ENCODE measurements at places on chromosomes 5 and 9.

- no peak for DNase-seq
Measured at GRCh38 chr5:72283358-72283757, 36.7 kb downstream of the MRPS27 start.

DNA sequence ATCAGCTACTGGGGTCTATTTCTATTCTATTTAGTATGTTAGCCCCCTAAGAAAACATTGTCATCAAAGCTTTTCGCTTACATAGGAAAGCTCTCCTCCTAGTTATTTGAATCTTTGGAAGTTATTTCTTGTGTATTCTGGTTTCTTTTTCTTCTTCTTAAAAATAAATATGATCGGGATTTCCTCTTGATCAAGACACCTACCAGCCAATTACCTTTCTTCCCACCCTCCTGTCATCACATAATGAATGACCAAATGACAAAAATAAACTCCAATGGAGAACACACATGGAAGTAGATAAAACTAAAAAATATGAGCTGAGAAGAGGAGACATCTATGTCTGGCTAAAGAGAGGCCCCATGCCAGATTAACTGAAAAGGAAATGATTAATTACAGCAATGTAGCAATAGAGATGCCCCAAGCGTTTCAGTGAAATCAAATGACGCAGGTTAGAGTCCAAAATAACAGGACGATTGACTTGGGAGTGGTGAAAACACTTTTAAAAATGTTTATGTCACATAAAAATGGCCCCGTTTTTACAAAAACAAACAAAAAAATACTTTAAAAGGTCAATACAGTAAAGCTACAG lies 59.5 kb upstream of the PCSK1 start:
- no peak for DNase-seq

DNA sequence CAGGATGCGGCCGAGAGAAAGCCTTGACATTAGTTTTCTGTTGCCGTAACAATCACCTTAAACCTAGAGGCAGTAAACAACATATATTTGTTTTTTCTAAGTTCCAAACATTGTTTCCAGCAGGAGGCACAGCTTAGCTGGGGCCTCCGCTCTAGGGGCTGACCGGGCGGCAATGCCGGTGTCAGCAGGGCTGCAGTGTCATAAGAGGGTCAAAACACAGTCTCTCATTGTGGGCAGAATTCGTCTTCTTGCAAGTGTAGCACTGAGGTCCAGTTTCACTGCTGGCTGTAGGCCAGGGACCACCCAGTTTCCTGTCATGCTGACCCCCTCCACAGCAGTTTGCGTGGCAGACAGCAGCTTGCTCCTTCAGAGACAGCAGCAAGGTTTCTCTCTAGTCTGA lies 186.2 kb downstream of the PJA2 start:
- no peak for DNase-seq

- DNase-seq: no peak
Measured at GRCh38 chr9:73200694-73201452, 49.2 kb downstream of the ANXA1 start.

- DNase-seq: no peak
Measured at GRCh38 chr5:165321912-165322311, 1816.5 kb downstream of the MAT2B start.

DNA sequence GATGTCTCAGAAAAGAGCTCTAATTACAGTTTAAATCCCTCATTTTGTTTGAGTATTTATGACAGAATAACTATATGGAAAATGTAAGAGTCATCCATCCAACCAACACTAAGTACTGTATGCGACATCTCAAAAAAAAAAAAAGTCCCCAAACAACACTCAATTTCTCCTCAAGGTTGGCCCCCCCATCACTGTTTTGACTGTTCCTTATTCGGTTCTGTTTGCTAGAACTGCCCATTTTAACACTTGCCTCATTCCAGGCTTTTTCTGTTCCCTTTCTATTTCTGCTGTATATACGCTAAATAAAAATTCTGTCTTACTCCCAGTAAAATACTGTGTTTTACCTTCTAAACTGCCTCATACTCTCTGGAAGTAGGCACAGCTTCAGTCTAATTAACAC lies 25.2 kb downstream of the GLDC start:
- DNase-seq: no peak

DNA sequence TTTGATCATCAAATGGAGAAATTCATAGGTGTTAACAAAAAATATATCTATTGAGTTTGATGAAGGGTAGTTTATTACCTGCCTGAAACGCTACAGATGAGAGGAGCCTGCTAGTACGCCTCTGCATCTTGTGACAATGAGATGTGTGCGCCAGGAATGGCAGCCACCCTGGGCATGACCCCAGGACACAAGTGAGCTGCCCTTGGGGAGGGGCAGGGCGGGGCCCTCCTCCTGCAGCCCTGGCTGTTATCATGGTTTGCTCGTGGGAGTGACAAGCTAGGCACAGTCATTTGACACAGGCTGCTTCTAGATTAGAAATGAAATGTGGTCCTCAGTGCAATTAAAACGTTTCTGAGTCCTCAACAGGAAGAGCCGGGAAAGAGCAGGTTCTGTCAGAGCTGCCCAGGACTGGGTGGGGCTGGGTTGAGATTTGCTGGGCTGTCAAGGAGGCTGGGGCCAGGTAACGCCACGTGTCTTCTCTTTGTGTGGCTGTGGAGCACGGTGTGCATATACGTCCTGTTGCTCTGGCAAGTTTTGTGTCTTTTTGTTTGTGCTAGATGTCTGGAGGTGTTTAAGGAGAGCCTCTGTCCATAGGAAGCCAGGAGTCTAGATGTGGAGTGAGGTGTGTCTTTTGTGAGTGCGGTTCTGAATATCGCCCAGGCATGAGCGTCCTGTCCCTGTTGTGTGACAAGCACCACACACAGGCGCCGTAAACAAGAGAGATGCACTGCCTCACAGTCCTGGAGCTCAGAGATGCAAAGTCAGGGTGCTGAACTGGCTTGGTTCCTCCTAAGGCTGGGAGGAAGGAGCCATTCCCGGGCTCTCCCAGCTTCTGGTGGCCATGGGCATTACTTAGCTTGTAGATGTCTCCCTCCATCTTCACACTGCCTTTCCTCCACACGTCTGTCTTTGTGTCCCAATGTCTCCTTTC lies 129.0 kb upstream of the IRX4 start:
- no peak for DNase-seq

- no peak for DNase-seq
Measured at GRCh38 chr5:120544043-120544442, 79.9 kb downstream of the PRR16 start.

DNA sequence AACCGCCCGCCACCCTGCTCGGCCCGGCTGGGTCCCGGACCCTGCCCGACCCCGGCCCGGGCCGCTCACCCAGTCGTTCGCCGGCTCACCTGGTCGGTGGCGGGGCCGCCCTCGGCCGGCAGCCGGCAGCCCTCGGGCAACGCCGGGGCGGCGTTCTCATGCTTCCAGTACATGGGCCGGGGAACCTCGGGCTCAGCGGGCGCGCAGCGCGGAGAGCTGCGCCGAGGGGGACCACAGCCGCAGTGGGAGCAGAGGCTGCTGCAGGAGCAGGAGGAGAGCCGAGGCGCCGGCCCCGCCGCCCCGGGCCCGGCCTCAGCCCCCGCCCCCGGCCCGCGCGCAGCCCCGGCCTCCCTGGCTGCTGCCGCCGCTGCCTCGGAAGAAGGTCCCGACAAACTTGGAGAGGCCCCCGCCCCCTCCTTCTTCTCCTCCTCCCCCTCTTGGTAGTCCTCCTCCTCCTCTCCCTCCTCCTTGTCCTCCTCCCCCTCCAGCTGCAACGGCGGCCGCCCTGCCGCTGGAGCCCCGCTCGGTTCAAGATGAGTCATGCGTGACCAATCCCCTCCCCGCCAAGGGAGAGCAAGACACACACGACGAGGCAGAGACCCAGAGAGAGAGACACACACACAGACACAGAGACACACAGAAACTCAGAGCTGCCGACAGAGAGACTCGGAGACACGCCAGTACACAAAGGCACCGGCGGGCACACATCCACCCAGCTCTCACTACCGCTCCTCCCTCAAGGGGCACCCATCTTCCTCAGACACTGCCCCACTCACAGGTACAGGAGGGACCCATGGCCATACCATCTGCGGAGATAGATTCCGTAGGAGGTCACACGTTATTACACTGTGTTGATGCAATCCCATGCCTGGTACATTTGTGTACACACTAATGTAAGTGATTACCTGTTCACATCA lies at the start of gene LHX6:
Gene LHX6 (minus strand): TSS at position 390 of the 917 bp plus-strand sequence. CDS start 217 bp downstream, at position 173.
- DNase-seq: no peak

DNA sequence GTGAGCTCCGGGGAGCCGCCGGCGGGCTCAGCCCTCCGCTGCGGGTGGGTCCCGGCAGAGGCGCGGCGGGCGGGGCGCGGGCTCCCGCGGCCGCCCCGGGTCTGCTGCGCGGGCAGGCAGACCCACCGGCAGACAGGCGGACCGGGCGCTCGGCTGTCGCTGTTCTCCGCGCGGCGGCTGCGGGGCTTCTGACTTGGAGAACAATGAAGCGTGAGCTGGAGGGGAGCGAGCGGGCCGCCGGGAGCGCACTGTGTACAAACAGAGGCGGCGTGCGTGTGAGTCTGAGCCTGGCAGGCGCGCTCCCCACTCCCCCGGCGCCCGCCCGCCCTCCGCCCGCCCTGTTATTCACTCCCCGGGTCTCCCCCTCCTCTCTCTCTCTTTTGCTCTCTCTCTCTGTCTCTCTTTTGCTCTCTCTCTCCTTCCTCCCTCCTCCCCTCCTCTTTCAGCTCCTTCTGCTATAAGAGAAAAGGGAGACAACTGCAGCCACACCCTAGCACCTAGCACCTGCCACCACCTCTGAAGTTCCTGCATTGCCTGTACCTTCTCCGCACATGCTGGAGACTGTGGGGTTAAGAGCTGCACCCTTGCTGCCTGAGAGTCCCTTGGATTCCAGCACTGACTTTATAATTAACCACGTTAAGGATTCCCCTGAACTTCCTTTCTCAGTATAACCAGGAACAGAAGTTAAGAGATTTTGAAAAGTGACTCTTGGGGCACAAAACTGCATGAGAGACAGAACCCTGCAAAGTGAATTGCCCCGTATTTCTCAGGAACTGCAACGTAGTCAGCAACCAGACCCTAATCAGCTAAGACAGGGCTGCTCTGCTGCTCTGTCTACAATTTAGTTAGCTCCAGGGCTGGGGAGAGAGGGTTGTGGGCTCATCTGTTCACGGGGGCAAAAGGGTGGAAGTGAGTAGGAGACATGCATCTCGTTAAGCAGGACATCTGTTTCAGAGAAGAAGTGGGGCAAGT lies at the start of gene EDIL3:
Gene EDIL3 (minus strand): TSS at position 277 of the 972 bp plus-strand sequence. CDS start 506 bp downstream, outside the sequence.
- no peak for DNase-seq

DNA sequence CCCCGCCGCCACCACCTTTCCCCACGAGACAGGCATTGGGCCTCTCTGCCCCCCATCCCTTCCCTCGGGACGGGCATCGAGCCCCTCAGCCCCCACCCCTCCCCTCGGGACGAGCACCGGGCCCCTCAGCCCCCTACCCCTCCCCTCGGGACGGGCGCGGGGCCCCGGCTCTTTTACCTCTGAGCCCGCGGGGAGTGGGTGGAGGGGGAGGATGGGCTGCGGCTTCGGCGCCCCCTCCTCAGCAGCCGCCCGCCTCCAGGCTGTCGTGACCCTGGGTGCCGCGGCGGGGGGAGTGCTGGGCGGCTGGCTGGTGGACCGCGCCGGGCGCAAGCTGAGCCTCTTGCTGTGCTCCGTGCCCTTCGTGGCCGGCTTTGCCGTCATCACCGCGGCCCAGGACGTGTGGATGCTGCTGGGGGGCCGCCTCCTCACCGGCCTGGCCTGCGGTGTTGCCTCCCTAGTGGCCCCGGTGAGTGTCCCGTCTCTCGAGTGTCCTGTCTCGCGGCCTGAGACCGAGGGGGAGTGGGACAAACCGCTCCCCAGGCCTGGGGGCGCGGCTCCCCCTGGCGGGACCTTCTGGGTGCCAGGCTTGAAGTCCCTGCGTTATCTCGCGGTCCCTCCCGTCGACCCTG lies 791 bp downstream of the SLC2A8 start:
- DNase-seq: no peak

DNA sequence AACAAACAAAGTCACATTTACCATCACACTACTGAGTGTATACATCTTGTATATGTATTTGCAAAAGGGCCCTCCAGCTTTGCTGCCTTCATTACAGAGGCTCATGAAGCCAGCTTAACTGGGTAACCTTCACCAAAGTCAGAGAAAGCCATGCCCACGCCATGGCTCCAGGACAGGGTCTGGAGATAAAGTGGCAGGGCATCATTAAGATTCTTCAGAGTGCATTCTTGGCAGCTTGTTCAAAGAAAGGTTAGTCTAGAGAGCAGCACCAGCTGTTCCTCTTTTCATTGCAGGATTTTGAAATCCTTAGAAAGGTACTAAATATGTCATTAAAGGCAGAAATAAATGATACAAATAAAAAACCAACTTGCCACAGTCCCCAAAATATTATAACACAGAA lies 333.2 kb downstream of the NDUFS4 start:
- no peak for DNase-seq

DNA sequence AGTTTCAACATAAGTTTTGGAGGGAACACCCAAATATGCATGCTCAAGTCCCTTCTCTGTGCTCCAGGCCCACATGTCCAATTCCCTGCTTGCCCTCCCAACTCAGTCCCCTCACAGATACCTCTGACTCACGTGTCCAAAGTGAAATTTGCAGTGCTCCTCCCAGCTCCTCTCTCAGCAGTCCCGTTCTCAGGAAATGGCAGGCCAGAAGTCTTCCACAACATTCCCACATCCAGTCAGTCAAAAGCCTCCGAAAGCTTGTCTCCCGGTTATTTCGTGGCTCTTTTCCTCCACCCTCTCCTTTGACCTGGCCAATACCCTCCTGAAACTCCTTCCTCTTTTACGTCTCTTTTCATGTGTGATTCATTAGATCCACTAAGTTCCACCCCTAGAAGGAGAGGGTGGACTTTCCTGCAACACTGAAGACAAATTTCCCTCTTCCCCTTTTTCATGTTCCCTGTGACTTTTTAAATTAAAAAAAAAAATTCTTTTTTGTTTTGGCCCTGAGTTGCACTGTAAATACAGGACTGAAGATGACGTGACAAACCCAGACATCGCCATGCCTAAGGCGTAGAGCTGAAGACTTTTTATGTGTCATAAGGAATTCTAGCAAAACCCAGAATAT lies 12.8 kb upstream of the MGAT1 start:
- DNase-seq: no peak

GRCh38 chr9:87725900-87726709 lies at the start of gene CTSL:
TSS of gene CTSL (plus strand) at chr9:87726119. CDS start at chr9:87727604, 1,485 bp downstream.
- DNase-seq: peak; percentile 12

DNA sequence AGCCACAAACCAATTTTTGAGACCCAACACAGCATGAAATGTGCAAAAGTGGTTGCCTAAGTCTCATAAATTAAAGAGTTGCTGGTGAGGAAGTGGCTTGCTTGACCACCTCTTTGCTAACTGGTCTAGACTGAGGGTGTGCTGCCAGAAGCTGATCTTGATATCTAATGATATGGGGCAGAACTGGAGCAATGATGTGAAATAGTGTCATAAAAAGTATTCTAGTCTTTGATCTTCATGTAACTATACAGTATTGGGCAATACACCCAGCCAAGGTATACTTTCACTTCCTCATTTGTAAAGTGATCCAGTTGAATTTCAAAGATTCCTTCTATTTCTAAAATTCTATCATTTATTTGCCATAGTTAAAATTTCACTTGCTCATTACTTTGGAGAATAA lies 5.9 kb upstream of the YTHDC2 start:
- no peak for DNase-seq

GRCh38 chr9:34929506-34930102 lies 28.5 kb upstream of the PHF24 start:
- DNase-seq: no peak

GRCh38 chr5:42970636-42971559 lies 69.2 kb downstream of the ANXA2R start:
- DNase-seq: no peak

Measured in stimulated activated CD4-positive, alpha-beta T cell treated with anti-CD3 and anti-CD28 coated beads, Interleukin-1b, Interleukin-23, amount 100 ng/mL, for 1 hour (primary cell).